CD4-positive, alpha-beta T cell treated with Interleukin-10 for 1 hour (primary cell): ENCODE measurements at places on chromosomes 7 and 10.

DNA sequence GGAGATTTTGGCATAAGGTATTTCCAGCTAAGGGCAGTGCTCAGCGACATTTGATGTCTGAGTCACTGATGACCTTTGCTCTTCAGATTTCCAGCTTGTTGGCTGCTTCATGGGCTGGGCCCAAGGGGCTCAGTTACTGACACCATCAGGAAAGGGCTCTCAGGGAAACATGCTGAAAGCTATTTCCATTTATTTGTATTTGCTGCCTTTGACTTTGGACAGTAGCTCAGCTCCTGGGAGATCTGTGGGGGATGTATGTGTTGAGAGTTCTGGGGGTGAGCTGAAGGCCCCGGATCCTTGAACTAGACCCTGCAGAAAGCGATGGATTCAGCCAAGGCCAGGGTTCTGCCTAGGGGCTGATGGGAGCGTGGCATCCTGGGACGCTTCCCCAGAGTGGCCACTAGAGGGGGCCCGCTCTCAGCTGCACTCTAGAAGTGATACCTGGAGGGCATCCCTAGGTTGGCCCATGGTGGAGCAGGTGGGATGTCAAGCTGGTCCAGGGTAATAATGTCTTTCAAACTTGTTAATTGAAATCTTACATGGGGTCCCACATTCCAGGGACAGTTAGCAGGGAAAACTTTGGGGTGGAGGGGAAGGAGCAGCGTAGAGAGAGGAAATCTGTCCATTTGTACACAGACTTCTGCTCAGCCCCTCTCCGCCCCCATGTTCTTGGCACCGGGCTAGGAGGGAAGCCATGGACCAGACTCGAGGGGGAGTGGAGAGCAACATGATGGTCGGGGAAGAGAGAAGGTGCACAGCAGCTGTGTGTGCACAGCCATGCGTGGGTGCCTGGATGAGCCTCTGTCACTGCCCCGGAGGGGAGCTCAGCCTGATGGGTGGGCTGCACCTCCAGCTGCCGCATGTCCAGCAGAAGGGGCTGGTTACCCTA lies 3.0 kb upstream of the BTBD16 start:
- peak; percentile 31 for DNase-seq

- no peak for DNase-seq
These were observed 435.8 kb downstream of the EXOC4 start for GRCh38 chr7:133688483-133689239.

DNA sequence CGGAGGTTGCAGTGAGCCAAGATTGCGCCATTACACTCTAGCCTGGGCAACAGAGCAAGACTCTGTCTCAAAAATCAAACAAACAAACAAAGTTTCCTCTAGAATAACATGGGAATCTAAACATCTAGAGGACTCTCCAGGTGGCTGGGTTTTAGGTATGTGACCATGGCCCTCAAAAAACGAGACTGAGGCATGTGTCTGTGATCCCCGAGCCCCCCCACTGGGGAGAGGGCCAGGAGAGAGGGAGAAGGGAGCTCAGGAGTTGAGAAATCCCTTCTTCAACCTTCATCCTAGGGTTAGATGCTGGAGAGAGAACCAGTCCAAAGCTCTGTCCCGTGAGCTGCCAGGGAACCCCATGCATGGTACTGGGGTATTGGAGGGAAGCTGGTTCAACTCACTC lies 188.0 kb upstream of the LYZL2 start:
- DNase-seq: no peak

- no peak for DNase-seq
These were observed 1.0 kb downstream of the NT5C2 start for GRCh38 chr10:103192089-103192450.

- DNase-seq: no peak
These were observed 14.7 kb upstream of the CAMK2G start for GRCh38 chr10:73889014-73889413.

DNA sequence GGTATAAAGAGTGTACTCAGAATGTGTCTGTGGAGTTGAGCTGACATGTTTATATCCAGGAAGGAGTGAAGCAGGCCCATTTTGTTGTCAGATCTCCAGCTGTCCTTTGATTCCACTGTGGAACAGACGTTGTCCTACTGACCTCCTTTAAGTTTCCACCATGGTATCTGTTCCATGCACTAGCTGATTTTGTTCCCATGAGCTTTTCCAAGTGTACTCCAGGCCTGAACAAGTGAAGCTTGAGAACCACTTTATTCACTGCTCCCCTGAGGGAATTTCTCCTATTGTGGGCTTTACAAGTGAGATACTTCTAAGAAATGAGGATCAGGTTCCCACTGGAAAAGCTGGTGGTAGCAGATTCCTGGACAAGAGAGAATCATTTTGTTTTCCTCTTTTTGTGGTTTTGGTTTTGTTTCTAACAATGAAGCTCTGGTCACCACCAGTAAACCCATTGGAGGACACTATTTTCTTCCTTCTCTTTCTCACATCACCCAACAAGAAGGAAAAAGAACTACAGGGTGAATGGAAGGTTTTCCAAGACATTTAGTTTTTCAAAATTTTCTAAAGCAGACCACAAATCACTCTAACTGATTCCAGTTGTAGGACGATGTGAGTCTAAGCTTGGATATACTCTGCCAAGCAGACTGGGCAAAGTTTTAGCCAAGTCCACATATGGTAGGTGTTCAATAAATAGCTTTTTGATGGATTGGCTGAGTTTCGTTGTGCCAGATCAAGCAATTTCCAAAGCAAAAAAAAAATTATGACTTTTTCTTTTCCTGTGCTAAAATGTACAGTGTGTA lies 144.2 kb downstream of the JCAD start:
- DNase-seq: no peak

DNA sequence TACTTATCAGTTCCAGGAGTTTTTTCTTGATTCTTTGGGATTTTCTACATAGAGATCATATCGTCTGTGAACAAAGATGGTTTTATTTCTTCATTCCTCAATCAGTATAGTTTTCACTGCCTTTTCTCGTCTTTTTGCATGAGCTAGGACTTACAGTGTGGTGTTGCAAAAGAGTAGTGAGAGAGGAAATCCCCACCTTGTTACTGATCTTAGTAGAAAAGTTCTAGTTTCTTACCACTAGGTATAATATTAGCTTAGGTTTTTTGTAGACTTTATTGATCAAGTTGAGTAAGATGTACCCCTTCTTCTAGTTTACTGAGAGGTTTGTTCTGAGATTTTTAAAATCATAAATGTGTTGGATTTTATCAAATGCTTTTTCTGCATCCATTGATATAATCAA lies 123.3 kb downstream of the TMEM26 start:
- DNase-seq: no peak

- no peak for DNase-seq
These were observed 45.4 kb upstream of the MACROH2A2 start for GRCh38 chr10:70007116-70007820.

DNA sequence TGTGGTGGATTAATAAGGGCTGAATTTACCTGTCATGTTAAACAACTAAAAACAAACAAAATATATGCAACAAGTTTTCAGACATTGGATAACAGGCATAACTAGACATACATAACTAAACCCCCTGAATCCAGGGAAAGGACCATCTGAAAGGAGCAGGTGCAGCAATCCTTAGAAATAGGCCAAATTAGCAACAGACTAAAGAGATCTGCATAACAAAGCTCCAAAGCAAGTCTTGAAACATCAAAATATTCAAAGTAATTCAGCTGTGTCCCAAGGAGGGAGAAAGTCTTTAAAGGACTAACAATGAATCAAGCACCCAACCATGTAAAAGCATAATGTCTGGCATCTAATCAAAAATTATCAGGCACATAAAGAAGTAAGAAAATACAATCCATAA lies 475.1 kb downstream of the GRID1 start:
- no peak for DNase-seq

- no peak for DNase-seq
These were observed 35.8 kb downstream of the PARP12 start for GRCh38 chr7:140026935-140027334.

- no peak for DNase-seq
These were observed 71.2 kb downstream of the ARHGAP21 start for GRCh38 chr10:24652381-24652957.

DNA sequence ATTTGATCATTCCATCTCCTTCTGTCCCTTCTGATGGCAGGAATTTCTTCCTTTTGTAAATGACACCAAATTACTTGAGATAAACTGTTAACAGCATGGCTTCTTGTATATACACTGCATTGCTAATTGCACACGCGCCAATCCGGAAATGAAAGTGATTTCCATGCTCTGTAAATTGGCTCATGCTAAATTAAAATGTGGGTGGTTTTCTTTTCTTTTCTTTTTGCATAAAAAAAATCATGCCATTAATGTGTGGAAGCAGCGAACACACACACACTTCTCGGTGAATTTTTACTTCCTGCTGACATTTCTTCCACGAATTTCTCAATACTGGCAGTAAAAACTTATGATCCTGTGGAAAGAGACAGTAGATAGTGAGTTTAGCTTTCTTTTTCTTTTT lies 123.1 kb upstream of the CCDC6 start:
- no peak for DNase-seq

GRCh38 chr10:89553064-89553734 lies 17.8 kb upstream of the SLC16A12 start:
- no peak for DNase-seq

DNA sequence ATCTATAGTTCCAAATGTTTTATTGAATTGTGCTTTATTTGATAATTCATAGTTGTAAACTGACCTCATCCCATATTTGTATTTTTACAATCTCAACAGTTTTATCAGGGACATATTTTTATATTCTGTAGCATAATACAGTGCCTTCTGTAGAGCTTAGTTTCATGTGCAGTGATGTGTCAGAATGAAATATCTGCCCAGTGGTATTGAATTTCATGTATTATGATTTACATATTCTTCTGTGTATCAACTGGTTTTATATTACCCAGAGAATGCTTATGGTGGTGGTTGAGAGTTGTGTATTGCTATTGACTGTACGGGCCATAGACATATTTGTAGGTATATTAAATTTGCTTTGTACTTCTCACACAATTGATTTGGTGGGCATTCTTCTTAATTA lies 89.9 kb downstream of the KAT6B start:
- no peak for DNase-seq

DNA sequence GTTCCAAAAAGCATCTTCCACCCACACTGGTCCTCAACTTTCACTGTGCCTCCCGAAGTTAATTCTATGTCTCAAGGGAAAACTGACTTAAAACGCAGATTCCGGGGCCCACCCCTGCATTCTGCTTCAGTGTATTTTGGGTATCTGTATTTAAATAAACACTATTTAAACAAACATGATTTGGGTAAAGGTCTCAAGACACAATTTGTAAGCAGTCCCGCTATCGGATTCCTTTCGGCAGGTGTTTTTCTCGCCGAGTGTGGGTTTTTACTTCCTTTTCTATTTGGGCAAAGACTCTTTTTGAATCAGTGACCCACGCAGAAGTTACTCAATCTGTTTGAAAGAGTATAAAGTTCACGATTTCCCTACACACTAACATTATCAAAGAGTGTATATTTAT lies 1.2 kb downstream of the PDIA4 start:
- peak; percentile 13 for DNase-seq

GRCh38 chr7:85306115-85306514 lies 119.3 kb upstream of the SEMA3D start:
- no peak for DNase-seq

GRCh38 chr7:28328822-28329660 lies 83.3 kb upstream of the CREB5 start:
- DNase-seq: no peak

- DNase-seq: no peak
These were observed 169.9 kb downstream of the KCND2 start for GRCh38 chr7:120442838-120443237.

GRCh38 chr7:25894002-25894901 lies 257.7 kb upstream of the NFE2L3 start:
- peak; percentile 55 for DNase-seq

- no peak for DNase-seq
These were observed 3.1 kb downstream of the GPER1 start for GRCh38 chr7:1090686-1091643.

DNA sequence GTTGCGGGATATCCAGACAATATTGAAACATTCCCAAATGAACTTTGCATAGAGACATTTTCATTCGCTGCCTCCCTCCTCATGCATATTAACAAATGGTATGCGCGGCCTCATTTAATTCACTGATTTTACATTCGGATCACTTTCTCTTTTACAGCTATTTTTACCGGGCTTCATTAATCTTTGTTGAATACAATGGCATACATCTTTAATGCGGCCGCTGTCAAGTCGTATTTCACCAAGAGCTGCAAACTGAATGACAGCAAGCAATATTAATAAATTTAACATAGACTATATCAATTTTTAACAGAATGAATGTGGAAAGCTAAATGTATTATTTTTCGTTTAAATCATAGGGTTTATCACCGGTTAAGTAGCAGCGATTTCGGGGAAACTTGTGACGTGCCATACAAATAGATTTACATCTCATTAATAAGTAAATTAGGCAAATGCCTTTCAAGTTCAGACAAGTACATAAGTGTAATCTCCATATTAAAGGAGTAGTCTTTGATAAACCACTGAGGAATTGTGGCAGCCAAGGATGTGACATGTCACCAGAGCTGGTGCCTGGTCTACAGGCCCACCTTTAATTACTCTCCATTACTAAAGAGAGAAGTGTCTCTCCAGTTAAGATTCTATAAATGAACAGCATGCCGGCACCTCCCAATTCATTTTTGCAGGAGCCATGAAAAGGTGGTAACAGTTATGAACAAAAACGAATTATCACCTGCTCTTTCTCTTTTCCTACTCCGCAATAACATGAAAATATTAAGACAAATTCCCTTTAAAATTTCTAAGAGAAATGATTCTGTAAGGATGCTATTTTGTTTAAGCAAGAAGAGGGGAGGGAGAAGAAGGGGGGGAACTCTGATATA lies 568.9 kb upstream of the MKI67 start:
- no peak for DNase-seq

GRCh38 chr7:80790877-80791276 lies 128.0 kb downstream of the SEMA3C start:
- DNase-seq: no peak

GRCh38 chr10:93867525-93867924 lies 26.3 kb upstream of the SLC35G1 start:
- DNase-seq: no peak
